Esophagus muscularis mucosa (tissue), 4 donors: ENCODE measurements at places on chromosomes 2 and 18. TPM values are rescaled to one million over a fixed set of nuclear protein-coding genes. Genes with fewer than 3 reads are reported as not detected.

- H3K4me3 ChIP-seq = no peak overlapping the region
- no peak overlapping the region for H3K27ac ChIP-seq
- no peaks in the 10 kb centered on the region for H3K27me3 ChIP-seq
- H3K4me1 ChIP-seq = peaks cover under 1% of the 10 kb centered on the region
- H3K36me3 ChIP-seq = no peaks in the 10 kb centered on the region
- DNase-seq = no peak
Measured at GRCh38 chr18:7242926-7243325, 12.0 kb downstream of the LRRC30 start.

- H3K4me1 ChIP-seq = peaks cover 2% of the 10 kb centered on the region
- H3K36me3 ChIP-seq = no peaks in the 10 kb centered on the region
- H3K27ac ChIP-seq = no peak overlapping the region
- no peaks in the 10 kb centered on the region for H3K27me3 ChIP-seq
- no peak for DNase-seq
Measured at GRCh38 chr18:35110554-35111485, 69.6 kb downstream of the MAPRE2 start.

The CXCR1 gene
- 0.13 TPM for total RNA-seq

The VPS54 gene
- 24.0 TPM for total RNA-seq

DNA sequence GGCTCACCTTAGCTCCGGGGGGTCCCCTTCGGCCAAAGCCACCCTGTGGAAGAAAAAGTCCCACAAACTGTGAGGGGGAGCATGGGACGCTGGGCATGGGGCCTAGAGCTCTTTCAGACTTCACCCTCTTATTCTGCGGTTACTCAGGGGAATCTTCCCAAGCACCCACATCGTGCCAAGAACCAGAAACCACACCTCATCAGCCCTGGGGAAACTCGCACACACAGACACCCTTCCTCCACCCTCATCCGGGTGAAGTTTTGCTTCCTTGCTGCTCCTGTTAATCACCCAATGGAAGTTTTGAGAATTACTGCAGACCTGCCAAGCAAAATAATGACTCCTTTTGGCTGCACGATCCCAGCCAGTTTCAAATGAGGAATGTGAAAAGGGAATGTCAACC lies 59.1 kb downstream of the COL6A3 start:
- peak overlapping the region; percentile 73 for H3K27ac ChIP-seq
- H3K4me1 ChIP-seq = peaks cover 72% of the 10 kb centered on the region
- peaks cover 42% of the 10 kb centered on the region for H3K36me3 ChIP-seq
- H3K4me3 ChIP-seq = no peak overlapping the region

GRCh38 chr2:180048251-180048650 lies 41.2 kb upstream of the CWC22 start:
- no peaks in the 10 kb centered on the region for H3K36me3 ChIP-seq
- H3K27me3 ChIP-seq = no peaks in the 10 kb centered on the region
- no peak overlapping the region for H3K27ac ChIP-seq
- no peaks in the 10 kb centered on the region for H3K4me1 ChIP-seq
- no peak for DNase-seq

The INHBB gene
- total RNA-seq = 9.8 TPM

- H3K4me1 ChIP-seq = peaks cover 26% of the 10 kb centered on the region
- H3K27ac ChIP-seq = no peak overlapping the region
- no peak for DNase-seq
- H3K4me3 ChIP-seq = no peak overlapping the region
- H3K36me3 ChIP-seq = no peaks in the 10 kb centered on the region
Measured at GRCh38 chr2:203997980-203998809, 61.6 kb downstream of the ICOS start.

- H3K4me1 ChIP-seq = no peaks in the 10 kb centered on the region
- H3K27ac ChIP-seq = no peak overlapping the region
- no peak overlapping the region for H3K4me3 ChIP-seq
- H3K27me3 ChIP-seq = no peaks in the 10 kb centered on the region
- DNase-seq = no peak
Measured at GRCh38 chr18:79608535-79608934, 71.1 kb upstream of the CTDP1 start.

DNA sequence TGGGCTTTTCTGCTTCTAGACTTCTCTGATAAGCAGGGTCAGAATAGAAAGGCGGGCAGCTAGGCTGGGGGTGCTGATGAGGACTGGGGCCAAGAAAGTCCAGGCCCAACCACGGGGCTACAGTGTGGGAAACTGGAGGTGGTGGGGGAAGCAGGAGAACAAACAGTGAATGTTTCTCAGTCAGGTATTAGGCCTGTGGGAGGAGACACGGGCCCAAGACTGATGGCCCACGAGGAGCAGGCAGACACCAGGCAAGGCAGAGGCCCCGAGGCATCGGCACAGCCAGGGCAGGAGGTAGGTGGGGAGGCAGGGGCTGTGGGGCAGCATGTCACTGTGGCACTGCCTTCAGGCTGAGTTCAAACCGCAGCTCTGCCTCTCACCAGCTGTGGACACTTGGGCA lies 40.7 kb downstream of the KCNIP3 start:
- DNase-seq = no peak
- H3K4me3 ChIP-seq = no peak overlapping the region

- no peaks in the 10 kb centered on the region for H3K27me3 ChIP-seq
- no peak for DNase-seq
- H3K4me3 ChIP-seq = no peak overlapping the region
Measured at GRCh38 chr2:85435220-85435958, 16.9 kb downstream of the SH2D6 start.

DNA sequence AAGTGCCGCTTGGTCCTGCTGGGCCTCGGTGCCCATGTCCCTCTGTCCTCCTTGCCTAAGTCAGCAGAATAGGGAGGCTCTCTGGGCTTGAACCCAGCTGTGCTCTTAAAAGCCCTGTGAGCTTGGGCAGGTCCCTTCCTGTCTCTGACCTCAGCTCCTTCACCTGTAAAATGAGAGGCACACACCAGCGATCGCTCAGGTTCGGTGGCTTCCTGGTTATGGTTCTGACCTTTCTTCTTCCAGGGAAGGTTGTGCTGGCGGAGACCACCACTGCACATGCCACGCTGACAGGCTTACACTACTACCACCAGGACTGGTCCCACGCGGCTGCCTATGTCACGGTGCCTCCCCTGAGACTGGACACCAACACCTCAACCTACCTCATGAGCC lies 36.1 kb upstream of the MAPRE3 start:
- no peaks in the 10 kb centered on the region for H3K4me1 ChIP-seq
- no peak for DNase-seq
- H3K27ac ChIP-seq = no peak overlapping the region
- H3K36me3 ChIP-seq = no peaks in the 10 kb centered on the region
- no peak overlapping the region for H3K4me3 ChIP-seq
- no peaks in the 10 kb centered on the region for H3K27me3 ChIP-seq

DNA sequence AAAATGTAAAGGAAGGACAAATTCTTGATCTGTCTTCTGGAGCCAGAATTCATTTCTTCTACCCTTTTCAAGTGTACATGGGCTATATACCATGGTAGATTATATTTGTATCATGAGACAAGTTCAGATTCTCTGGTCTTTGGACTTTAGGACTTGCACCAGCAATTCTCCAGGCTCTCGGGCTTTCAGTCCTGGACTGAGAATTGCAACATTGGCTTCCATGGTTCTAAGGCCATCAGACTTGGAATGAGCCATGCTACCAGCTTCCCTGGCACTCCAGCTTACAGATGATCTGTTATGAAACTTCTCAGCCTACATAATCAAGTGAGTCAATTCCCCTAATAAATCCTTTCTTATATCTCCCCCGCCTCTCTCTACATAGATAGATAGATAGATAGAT lies 33.3 kb downstream of the SRD5A2 start:
- no peaks in the 10 kb centered on the region for H3K27me3 ChIP-seq
- DNase-seq = no peak
- H3K4me3 ChIP-seq = no peak overlapping the region
- H3K27ac ChIP-seq = no peak overlapping the region
- H3K4me1 ChIP-seq = no peaks in the 10 kb centered on the region
- no peaks in the 10 kb centered on the region for H3K36me3 ChIP-seq

- H3K4me3 ChIP-seq = no peak overlapping the region
- no peak overlapping the region for H3K27ac ChIP-seq
- H3K4me1 ChIP-seq = no peaks in the 10 kb centered on the region
Measured at GRCh38 chr2:33730804-33731203, 131.7 kb upstream of the FAM98A start.

DNA sequence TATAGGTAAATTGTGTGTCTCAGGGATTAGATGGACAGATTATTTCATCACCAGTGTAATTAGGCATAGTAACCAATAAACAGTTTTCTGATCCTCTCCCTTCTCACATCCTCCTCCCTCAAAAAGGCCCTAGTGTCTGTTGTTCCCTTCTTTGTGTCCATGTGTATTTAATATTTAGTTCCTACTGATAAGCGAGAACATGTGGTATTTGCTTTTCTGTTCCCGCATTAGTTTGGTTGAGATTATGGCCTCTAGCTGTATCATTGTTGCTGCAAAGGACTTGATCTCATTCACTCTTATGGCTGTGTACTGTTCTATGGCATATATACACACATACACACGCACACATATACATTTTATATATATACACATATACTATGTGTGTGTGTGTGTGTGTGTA lies 866.2 kb downstream of the CCDC85A start:
- no peak for DNase-seq
- H3K36me3 ChIP-seq = no peaks in the 10 kb centered on the region
- no peaks in the 10 kb centered on the region for H3K27me3 ChIP-seq
- no peak overlapping the region for H3K27ac ChIP-seq
- H3K4me1 ChIP-seq = no peaks in the 10 kb centered on the region

The SCTR gene
- not detected for total RNA-seq

The UGT1A8 gene
- total RNA-seq = not detected

DNA sequence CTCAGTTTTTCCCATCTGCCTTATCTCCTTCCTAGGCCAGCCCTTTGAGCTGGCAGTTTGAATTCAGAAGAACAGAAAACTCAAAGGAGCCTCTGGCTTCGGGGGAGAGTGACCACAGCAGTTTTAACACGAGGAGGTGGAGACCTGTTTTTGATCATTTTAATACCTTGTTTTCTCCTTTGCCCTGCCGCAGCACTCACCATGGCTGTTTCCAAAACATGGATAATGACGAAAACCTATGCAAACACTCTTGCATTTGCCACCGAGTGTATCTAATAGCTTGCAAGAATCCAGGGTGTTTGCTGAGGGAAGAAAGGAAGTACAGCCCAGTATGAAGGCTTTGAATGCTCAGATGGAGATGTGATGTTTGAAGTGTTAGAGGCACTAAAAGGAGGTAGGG lies 167.1 kb downstream of the PRKCE start:
- no peak for DNase-seq
- H3K4me3 ChIP-seq = no peak overlapping the region
- no peaks in the 10 kb centered on the region for H3K27me3 ChIP-seq
- H3K4me1 ChIP-seq = peaks cover 94% of the 10 kb centered on the region
- no peak overlapping the region for H3K27ac ChIP-seq

- H3K27ac ChIP-seq = no peak overlapping the region
- no peak overlapping the region for H3K4me3 ChIP-seq
- no peaks in the 10 kb centered on the region for H3K4me1 ChIP-seq
- H3K36me3 ChIP-seq = no peaks in the 10 kb centered on the region
- no peak for DNase-seq
Measured at GRCh38 chr2:230267556-230267955, 42.0 kb downstream of the SP140 start.

The C2orf72 gene
- total RNA-seq = 0.17 TPM

The MTCL1 gene
- 38.2 TPM for total RNA-seq

DNA sequence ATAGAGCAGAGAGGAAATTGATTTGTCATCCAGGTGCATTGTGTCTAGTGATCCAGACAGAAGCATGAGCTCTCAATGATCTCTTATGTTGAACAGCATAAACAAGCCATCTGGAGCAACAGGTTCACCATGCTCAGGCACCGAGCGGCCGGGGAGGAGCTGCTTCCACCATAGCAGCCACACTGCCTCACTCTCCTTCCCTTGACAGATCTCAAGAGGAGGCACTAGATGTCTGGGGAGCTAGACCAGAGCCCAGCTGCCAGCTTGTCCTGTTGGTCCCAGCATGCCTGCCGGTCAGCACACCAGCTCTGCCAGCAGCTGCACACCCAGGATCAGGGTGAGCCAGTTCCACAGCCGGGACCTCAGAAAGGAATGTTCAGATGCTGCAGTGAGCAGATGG lies 17.5 kb upstream of the LONRF2 start:
- no peak for DNase-seq
- H3K36me3 ChIP-seq = no peaks in the 10 kb centered on the region
- no peaks in the 10 kb centered on the region for H3K27me3 ChIP-seq
- no peak overlapping the region for H3K4me3 ChIP-seq

- H3K4me3 ChIP-seq = no peak overlapping the region
- H3K4me1 ChIP-seq = peaks cover 15% of the 10 kb centered on the region
- no peaks in the 10 kb centered on the region for H3K36me3 ChIP-seq
- no peak overlapping the region for H3K27ac ChIP-seq
- H3K27me3 ChIP-seq = no peaks in the 10 kb centered on the region
Measured at GRCh38 chr18:10017043-10017442, 103.2 kb downstream of the VAPA start.

GRCh38 chr2:239192975-239193374 lies 207.8 kb downstream of the HDAC4 start:
- peaks cover 57% of the 10 kb centered on the region for H3K4me1 ChIP-seq
- H3K36me3 ChIP-seq = peaks cover 42% of the 10 kb centered on the region
- no peaks in the 10 kb centered on the region for H3K27me3 ChIP-seq

DNA sequence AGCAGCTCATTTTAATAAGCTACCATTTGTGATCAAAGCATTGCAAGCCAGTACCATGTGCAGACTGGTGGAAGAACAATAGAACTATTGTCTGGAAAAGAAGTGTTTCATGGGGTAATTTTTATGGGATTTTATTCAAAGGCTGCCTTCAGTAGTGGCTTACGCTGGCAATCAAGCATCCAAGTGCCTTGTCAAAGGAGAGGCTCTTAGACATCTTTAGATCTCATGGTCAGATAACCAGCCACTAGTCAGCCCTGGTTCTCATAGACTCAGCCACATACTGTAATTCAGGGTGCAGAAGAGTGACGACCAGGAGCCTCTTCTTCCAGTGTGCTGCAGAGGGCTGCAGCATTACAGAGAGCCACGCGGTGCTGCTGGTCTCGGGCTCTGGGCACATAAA lies 98.5 kb upstream of the NOSTRIN start:
- no peaks in the 10 kb centered on the region for H3K27me3 ChIP-seq
- peaks cover 42% of the 10 kb centered on the region for H3K4me1 ChIP-seq
- no peak overlapping the region for H3K4me3 ChIP-seq
- H3K27ac ChIP-seq = no peak overlapping the region
- DNase-seq = no peak

DNA sequence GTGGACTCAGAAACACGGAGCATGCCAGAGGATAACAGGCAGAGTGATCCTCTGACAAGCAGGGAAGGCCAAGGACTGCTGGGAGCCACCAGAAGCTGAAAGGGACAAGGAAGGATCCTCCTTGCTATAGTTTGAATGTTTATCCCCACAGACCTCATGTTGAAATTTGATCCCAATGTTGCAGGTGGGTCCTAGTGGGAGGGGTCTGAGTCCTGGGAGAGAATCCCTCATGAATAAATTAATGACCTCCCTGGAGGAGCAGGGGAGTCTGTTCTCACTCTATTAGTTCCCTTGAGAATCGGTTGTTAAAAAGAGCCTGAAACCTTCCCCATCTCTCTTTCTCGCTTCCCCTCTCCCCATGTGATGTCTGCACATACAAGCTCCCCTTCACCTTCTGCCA lies 124.4 kb downstream of the FBXO15 start:
- H3K4me1 ChIP-seq = no peaks in the 10 kb centered on the region
- no peak overlapping the region for H3K27ac ChIP-seq
- no peak for DNase-seq
- H3K27me3 ChIP-seq = no peaks in the 10 kb centered on the region
- no peaks in the 10 kb centered on the region for H3K36me3 ChIP-seq
